Activated B cell treated with CpG ODN at 0.5 μM for 24 hours (primary cell): ENCODE measurements at places on chromosomes 6 and 20. TPM values are rescaled to one million over a fixed set of nuclear protein-coding genes. Genes with fewer than 3 reads are reported as not detected.

The CPXM1 gene
- 8.5 and 9.8 TPM in 2 replicates for total RNA-seq

The OR2J3 gene
- not detected in 2 replicates for total RNA-seq

The PRR18 gene
- total RNA-seq = 0.10 TPM in 1 of 2 replicates, not detected in the other

GRCh38 chr6:153537422-153537821 is 406.3 kb upstream of the RGS17 start:
- no peak for DNase-seq

The FBXO5 gene
- total RNA-seq = 11.9 and 13.3 TPM in 2 replicates
